ENCODE measurements at places on chromosomes 6 and 20. TPM values are rescaled to one million over a fixed set of nuclear protein-coding genes. Genes with fewer than 3 reads are reported as not detected.

TAF8 gene
- total RNA-seq: 11.3 TPM

SGK2 gene
- total RNA-seq: not detected

TCP11 gene
- not detected for total RNA-seq

FAM209B gene
- total RNA-seq: not detected

SRSF12 gene
- total RNA-seq: not detected

DUSP15 gene
- total RNA-seq: 0.26 TPM

PCMTD2 gene
- 35.5 TPM for total RNA-seq

SYTL3 gene
- total RNA-seq: 9.5 TPM

FAM162B gene
- total RNA-seq: 0.32 TPM

ANGPT4 gene
- not detected for total RNA-seq

BPIFA1 gene
- total RNA-seq: not detected

GPX5 gene
- not detected for total RNA-seq

MEP1A gene
- total RNA-seq: not detected

LGSN gene
- total RNA-seq: not detected

FOXF2 gene
- total RNA-seq: 31.2 TPM
